ENCODE measurements at places on chromosomes 5 and 9.
A peak's percentile ranks its signal among the peaks of the same experiment; 100 is the strongest.

GRCh38 chr5:53871050-53871449 is 310.6 kb downstream of the NDUFS4 start:
- no peak for DNase-seq

- DNase-seq = no peak
These were observed 444.1 kb upstream of the TLE4 start for GRCh38 chr9:79127661-79128060.

DNA sequence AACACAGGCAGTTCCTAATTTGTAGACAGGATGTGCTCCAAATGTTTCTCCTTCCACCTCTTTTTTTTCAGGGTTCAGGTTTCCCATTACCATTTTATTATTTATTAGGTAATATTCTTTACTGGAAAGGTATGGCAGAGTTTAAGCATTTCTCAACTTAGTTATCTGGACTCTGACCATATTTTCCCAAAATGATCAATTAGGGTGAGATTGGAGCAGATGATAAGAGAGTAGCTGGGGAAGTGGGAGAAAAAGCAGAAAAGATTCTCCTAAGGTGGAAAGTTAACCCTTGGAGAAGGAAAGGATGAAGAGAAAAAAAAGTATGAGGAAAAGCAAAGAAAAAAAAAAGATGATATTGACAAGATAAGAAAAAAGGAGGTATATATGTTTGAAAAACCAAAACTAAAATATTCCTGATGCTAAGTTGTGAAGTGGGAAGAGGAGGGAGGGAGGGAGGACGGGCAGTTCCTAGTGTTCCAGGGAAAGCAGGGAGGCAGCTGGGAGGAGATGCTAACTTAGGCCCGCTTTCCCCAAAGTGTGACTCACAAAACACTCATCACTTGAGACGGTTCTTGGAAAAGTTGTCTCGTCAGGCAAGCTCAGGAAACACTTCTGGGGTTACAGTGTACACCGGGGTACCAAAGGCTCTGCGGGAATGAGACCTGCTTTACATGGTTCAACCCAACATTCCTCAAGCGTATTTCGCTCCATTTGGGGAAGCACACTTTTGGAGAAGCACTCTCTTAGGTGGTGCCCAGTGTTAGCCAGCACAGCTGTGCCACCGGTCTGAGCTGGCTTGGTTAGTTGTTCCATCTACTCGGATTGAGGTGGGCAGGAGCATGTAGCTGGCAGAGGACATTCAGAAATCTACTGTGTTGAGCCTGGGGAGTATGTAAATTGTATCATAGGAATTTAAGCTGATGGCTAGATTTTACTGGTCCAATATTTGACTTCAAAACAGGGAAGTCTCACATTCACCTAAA is 35.1 kb downstream of the B4GALT1 start:
- DNase-seq = no peak

GRCh38 chr5:127011153-127011552 is 19.2 kb downstream of the MARCHF3 start:
- DNase-seq = no peak

DNA sequence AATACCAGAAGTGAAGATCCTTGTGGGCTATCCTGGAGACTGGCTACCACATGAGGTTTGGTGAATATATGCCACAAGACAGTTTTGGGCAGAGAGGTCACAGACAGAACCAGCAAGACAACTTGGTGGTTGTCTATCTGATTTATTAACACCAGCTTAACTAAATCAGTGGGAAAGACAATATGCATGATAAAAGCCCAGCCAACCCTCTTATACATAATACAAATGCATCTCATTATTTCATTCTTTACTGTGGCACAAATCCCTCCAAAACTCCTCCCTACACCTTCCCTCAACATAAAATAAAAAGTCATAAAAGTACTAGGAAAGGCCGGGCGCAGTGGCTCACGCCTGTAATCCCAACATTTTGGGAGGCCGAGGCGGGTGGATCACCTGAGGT is 8.1 kb downstream of the HINT1 start:
- no peak for DNase-seq

GRCh38 chr5:170393235-170393634 is 4.1 kb upstream of the KCNMB1 start:
- DNase-seq = no peak

DNA sequence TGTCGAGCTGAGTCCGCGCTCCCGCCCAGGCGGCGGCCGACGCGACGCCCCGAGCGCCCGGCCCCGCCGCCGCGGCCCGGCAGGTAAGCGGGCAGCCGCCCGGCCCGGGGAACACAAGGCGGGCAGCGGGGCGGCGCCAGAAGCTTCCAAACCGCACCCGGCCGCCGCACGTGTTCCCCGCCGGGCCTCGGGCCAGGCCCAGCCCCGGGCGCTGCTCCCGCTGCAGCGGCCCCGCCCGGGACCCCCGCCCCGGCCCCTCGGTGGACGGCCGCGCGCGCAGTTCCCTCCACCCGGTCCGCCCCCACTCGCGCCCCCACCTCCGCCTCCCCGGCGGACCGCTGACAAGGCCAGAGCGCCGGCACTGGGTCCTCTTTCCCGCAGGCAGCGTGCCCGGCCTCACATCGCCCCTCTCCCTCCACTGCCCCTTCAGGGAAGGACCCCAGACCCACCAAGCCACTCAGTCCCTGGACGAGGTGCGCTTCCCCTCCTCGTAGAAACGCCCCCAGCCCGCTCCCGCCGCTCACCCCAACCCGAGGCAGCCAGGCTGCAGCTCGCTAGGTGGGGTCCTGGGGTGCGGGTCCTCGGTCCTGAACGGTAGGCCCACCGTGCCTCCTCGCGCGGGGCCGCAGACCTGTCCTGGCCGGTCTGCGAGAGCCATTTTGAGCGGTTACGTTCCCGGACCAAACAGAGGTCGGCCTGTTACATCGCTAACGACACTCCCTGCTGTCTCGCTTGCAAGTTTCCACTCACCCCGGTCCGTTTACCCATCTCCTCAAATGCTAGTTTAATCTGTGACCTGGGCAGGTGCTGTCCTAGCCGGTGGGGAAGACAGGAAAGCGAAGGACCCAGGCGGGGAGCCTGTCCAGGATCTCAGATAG is 475 bp downstream of the WDR5 start:
- no peak for DNase-seq

DNA sequence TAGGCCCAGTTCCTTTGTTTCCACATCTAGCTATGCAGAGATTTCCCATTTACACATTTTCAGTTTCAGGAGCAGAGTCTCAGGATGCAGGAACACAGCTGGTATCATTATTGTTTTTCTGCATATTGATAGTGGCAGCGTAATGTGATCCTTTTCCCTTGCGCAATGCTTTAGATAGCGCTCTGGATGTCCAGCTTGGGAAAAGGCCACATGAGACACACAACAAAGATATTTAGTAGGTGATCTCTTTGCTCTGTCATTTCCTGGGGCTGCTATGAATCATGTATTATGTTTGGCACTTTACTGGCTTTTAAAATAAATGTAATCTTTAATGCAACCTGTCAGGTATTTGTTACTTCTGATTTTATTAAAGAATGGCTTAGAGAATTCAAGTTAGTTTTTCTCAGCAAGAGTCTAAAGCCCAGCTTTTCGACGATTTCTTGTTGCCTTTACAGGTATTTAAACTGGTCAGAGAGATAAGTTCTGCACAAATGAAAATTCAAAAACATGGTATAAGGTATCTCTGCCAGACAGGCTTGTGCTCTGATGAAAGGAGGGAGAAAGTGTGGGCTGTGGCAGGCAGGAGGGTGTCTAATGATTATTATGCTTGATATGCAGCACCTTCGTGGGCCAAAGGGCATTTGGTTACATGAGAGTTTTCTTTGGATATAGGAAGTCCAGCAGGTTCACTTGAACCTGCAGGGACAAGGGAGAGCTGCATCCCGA is 42.2 kb downstream of the PTTG1 start:
- no peak for DNase-seq

DNA sequence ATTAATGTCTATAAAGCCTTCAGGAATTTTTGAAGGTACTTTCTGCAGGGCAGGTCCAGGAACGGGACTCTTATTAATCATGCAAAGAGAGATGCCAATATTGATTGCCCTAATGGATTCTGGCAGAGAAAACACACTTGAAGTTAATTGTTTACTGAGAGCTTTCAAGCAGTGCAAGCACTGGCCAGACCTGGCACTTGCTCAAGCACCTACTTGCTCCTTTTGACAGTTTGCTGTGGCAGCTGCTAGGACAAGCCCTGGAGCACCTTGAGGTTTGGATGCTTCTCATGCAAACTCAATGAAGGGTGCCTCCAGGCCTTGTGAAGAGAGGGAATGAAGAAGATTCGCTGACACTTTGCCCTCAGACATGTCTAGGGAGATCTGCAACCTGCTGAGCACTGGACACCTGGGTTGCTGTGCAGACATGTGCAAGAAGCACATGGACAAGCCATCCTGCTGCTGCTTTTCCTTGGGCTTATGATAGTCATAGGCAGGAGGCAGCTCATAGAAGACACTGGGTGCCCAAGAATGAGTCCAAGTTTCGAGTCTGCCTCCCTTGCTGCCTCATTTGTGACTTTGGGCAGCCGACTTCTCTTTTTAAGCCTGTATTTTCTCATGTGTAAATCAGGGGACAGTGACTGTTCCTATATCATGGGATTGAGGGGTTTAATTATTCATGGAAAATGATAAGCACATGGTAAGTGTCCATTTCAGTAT is 88.8 kb upstream of the EQTN start:
- peak; percentile 35 for DNase-seq

- no peak for DNase-seq
These were observed 206.6 kb downstream of the SEMA5A start for GRCh38 chr5:9339206-9339818.

DNA sequence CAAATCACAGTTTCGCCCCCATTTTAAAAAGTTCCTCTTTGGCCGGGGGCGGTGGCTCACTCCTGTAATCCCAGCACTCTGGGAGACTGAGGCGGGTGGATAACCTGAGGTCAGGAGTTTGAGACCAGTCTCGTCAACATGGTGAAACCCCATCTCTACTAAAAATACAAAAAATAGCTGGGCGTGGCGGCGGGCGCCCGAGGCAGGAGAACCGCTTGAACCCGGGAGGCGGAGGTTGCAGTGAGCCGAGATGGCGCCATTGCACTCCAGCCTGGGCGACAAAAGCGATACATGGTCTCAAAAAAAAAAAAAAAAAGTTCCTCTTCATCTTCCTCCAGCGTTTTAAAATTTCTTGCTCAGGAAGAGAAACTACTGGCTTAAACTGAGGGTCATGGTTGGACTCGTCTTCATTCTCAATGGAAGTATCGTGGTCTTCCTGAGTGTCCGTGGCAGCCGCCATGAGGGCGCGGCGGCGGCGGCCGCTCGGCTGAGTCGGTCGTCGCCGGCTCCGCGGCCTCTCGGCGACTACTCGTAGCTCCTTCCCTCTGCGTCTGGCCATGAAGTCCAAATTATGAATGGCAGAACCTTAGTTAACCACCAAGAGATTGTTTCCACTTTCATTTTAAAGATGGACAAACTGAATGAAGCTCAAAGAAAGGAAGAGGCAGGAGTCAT is 92.1 kb upstream of the NR5A1 start:
- no peak for DNase-seq

DNA sequence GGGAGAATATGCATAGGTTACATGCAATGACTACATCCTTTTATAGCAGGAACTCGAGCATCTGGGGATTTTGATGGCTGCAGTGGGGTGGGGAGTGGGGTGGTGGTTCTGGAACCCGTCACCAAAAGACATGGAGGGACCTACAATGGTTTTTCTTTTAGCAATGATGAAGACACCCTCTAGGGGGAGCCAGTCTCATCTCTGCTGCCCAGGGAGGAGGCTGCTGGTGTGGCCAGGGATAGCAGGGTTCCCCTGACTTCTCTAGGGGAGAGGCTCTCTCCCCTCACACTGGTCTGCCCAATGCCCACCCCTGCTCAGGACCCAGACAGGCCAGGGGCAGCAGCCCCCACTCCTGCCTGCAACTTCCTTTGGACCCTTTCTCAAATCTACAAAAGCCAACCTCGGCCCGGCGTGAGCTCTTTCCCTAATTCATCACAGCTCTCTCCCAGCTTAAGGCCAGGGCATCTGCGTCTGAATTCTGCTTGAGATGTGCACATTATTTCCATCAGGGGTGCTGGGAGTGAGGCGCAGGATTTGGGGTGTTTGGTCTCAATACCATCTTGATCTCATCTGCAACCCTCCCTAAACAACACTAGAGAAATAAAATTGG is 73.6 kb upstream of the RETREG1 start:
- DNase-seq = peak; percentile 5

GRCh38 chr5:111945535-111945934 is 188.5 kb upstream of the NREP start:
- no peak for DNase-seq

- DNase-seq = no peak
These were observed 35.7 kb upstream of the MSX2 start for GRCh38 chr5:174688441-174689354.

GRCh38 chr5:36040651-36041536 is 25.8 kb downstream of the UGT3A2 start:
- DNase-seq = peak; percentile 28

- no peak for DNase-seq
These were observed 14.9 kb downstream of the COL5A1 start for GRCh38 chr9:134656334-134657006.

GRCh38 chr5:178499352-178499751 is 90.8 kb downstream of the COL23A1 start:
- no peak for DNase-seq

- DNase-seq = no peak
These were observed 16.6 kb upstream of the FEM1C start for GRCh38 chr5:115561176-115561575.

- DNase-seq = no peak
These were observed 653.6 kb downstream of the RAB3C start for GRCh38 chr5:59236448-59236847.

- DNase-seq = no peak
These were observed 321.4 kb upstream of the WWC1 start for GRCh38 chr5:167969998-167970397.

- DNase-seq = no peak
These were observed 62.5 kb upstream of the RNF130 start for GRCh38 chr5:180133971-180134508.

- no peak for DNase-seq
These were observed 35.2 kb downstream of the SLC35D2 start for GRCh38 chr9:96348261-96348660.

DNA sequence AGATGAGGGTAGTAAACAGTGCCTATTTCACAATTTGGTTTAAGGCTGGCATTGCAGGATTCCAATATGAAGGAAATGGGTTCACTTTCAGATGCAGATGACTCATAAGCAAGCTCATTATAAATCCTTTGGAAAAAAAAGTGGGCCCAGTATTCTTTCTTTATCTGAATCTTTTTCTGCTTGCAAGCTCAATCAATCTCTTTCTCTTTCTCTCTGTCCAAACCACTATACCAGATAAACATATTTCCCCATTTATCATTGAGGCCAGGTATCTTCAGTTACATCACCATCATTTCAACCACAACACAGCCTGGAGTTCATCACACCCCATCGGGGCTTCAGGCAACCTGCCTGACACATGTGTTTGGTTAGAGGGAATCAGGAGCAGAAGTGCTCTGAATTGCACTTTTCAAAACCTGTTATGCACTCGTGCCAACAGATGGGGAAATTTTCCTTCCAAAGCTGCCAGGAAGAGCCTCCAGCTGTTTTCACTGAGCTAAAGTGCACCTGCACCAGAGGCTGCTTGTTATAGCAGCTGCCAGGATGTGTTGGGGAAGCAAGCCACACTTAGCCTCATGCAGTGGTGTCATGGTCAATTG is 30.0 kb upstream of the MAMDC2 start:
- DNase-seq = no peak

- no peak for DNase-seq
These were observed 70.3 kb upstream of the EQTN start for GRCh38 chr9:27367175-27367798.

Data from NCI-H1436 (cell line).